ENCODE measurements at places on chromosomes 11 and 22.

- DNase-seq, result no peak
These were observed 36.8 kb downstream of the WNT11 start for GRCh38 chr11:76169473-76169896.

GRCh38 chr11:120120805-120121335 lies 17.0 kb downstream of the TRIM29 start:
- no peak for DNase-seq

GRCh38 chr11:38307455-38307854 lies 1709.4 kb upstream of the RAG2 start:
- DNase-seq, result no peak

- DNase-seq, result no peak
These were observed 11.8 kb upstream of the UVRAG start for GRCh38 chr11:75802913-75803820.

DNA sequence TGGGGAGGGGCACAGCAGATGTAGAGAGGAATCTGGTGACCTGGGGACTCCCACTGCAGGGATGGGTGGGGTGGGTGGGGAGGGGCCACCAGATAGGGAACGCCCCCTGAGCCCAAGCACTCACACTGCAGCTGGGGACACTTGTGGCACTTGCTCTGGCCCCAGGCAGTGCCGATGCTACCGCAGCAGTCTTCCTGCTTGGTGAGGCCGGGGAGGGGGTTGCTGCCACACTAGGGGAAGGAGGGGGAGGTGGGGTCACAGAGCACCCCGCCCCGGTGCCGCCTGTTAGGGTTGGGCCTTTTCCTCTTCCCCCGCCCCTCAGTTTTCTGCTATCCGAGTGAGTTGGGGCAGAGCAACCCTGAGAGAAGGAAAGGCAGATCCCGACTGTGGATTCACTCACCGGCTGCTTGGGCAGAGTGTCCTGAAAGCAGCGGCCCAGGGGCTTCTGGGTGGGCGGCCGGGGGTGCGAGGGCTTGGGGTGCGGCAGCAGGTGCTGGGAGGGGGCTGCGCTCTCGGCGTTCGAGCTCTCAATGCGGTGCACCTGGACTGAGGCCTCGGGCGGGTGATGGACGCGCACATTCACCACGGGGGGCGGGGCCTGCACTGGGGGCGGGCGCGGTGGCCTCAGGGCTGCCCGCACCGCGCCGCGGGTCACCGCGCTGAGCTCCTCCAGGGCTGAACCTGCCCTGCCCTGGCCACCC lies 4.7 kb downstream of the LTBP3 start:
- DNase-seq, result no peak

DNA sequence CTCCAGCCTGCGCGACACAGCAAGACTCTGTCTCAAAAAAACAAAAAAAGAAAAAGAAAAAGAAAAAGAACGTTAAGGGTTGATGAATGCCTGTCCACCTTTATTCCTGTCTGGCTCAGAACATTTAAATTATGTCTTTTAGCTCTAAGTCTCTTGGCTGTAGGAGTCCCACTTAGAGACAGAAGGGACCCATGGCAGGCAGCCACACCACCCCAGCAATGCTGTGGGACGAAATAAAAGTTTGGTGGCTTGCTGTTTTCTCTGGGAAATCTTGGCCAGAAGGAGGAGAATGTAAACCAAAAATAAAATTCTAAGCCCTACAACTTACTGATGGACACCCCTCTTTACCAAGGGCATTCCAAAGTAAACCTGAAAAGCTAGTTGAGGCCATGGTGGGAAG lies 38.9 kb upstream of the GNAZ start:
- no peak for DNase-seq

DNA sequence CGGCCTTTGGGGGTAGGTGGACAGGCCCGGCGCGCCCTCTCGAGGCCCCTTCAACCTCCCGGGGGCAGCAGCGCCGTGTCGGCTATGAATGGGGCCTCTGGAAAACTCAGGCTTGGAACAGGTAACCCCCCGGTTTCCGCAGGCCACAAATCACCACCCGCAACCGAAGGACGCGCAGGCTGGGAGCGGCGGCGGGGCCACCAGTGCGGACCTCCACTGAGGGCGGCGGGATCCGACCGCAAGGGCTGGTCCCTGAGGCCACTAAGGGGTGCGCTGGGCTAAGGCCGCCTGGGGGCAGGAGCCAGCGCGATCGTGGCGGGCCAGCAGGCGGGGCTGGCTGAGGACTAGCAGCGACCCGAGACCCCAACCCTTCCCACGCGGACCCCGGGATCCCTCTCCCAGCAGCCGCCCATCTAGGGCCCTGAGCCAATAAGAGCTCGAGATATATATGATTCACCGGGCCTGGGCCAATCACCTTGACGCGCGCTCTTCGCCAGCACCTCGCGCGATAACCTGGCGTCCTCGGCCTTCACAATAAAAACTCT lies 609 bp upstream of the ATF4 start:
- DNase-seq, result peak; percentile 96

Measured in DMS 273 treated with DMSO at 0.1 percent for 48 hours (cell line).